ENCODE measurements at places on chromosomes 5 and 9.

- no peaks in the 10 kb centered on the region for H3K27me3 ChIP-seq
- no peak overlapping the region for H3K4me3 ChIP-seq
- H3K4me1 ChIP-seq, result no peaks in the 10 kb centered on the region
- no peak overlapping the region for H3K27ac ChIP-seq
Measured at GRCh38 chr9:13728917-13729811, 449.7 kb upstream of the MPDZ start.

GRCh38 chr9:100088202-100088601, 10.6 kb downstream of the ERP44 start:
- H3K27me3 ChIP-seq, result no peaks in the 10 kb centered on the region
- no peak for DNase-seq
- no peak overlapping the region for H3K4me3 ChIP-seq
- H3K4me1 ChIP-seq, result no peaks in the 10 kb centered on the region
- no peaks in the 10 kb centered on the region for H3K36me3 ChIP-seq

DNA sequence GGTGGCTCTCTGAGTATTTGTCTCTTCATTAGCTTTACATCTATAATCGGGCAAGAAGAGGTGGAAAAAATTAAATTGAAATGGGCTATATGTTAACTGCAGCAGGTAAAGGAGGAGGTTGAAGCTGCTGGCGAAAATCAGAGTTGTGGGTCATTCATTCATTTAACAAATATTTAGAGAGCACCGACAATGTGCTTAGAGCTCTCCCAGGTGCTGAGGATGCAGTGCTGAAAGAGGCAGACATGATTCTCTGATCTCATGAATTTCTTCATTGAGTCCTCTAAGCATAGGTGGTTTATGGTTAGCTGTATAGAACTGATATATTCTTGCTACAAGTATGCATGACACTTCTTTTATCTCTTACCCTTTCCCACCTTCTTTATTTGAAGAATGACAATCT, 243.4 kb downstream of the RFX3 start:
- H3K4me1 ChIP-seq, result no peaks in the 10 kb centered on the region
- H3K27ac ChIP-seq, result no peak overlapping the region
- no peak for DNase-seq
- no peak overlapping the region for H3K4me3 ChIP-seq
- no peaks in the 10 kb centered on the region for H3K36me3 ChIP-seq

DNA sequence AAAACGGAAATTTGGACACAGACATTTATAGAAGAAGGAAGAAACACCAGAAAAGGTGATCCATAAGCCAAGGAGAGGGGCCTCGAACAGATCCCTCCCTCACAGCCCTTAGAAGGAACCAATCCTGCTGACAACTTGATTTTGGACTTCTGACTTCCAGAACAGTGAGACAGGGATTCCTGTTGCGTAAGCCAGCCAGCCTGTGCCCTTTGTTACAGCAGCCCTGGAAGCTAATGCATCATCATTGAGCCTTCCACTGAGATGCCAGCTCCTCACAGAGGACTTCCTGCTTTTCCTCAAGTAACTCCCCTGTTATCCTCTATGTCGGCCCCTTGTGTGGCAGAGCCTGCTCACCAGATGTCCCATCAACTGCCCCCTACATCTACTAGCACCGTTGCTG, 94.1 kb downstream of the JMY start:
- no peaks in the 10 kb centered on the region for H3K27me3 ChIP-seq
- no peak overlapping the region for H3K27ac ChIP-seq
- no peak for DNase-seq
- H3K4me3 ChIP-seq, result no peak overlapping the region
- no peaks in the 10 kb centered on the region for H3K36me3 ChIP-seq

- H3K27me3 ChIP-seq, result no peaks in the 10 kb centered on the region
- H3K27ac ChIP-seq, result no peak overlapping the region
- no peaks in the 10 kb centered on the region for H3K4me1 ChIP-seq
- no peak overlapping the region for H3K4me3 ChIP-seq
Measured at GRCh38 chr5:166957782-166958181, 1333.7 kb upstream of the WWC1 start.

DNA sequence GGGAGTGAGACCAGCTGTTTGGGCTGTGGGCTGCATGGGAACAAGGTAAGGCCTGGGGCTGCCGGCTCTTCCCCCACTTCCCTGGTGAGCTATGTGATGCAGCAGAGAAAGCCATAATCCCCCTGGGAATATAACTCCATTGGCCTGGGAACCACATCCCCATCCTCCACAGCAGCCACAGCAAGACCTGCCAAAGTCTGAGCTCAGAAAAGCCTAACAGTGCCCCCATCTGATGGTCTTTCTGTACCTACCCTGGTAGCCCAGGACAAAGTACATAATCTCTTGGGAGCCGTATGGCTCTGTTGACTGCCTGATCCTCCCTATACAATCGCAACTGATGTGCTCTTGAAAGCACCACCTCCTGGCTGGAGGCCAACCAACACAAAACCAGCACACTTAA, 432.6 kb downstream of the CDH18 start:
- H3K36me3 ChIP-seq, result no peaks in the 10 kb centered on the region
- H3K27me3 ChIP-seq, result no peaks in the 10 kb centered on the region
- no peaks in the 10 kb centered on the region for H3K4me1 ChIP-seq
- H3K4me3 ChIP-seq, result no peak overlapping the region
- no peak overlapping the region for H3K27ac ChIP-seq

GRCh38 chr5:75472973-75473372, 38.5 kb downstream of the CERT1 start:
- H3K36me3 ChIP-seq, result no peaks in the 10 kb centered on the region
- no peak overlapping the region for H3K27ac ChIP-seq
- H3K27me3 ChIP-seq, result no peaks in the 10 kb centered on the region
- DNase-seq, result no peak
- H3K4me1 ChIP-seq, result peaks cover 6% of the 10 kb centered on the region

DNA sequence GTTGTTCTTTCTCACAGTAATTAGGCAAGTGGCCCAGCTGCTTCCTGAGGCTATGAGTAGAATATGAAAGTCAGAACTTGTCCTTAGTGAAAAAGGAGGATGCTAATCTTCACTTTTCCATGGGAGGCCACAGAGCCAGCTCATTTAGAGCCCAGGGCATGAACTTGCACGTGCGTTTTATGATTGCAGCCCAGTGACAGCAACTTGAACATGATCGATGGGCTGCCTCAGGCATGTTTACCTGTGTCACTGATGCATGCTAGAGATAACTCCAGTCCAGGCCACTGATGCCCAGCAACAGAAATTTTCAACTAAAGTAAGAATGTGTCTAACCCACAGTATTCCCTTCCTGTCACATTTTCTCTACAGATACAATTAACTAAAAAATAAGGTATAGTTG, 179.3 kb downstream of the CTNND2 start:
- no peak overlapping the region for H3K4me3 ChIP-seq
- DNase-seq, result no peak
- H3K27ac ChIP-seq, result no peak overlapping the region

GRCh38 chr9:111913159-111913558, 16.5 kb downstream of the UGCG start:
- H3K36me3 ChIP-seq, result no peaks in the 10 kb centered on the region
- H3K27ac ChIP-seq, result no peak overlapping the region
- no peak overlapping the region for H3K4me3 ChIP-seq
- peaks cover 14% of the 10 kb centered on the region for H3K4me1 ChIP-seq
- no peaks in the 10 kb centered on the region for H3K27me3 ChIP-seq

- DNase-seq, result peak; percentile 49
- no peak overlapping the region for H3K4me3 ChIP-seq
- no peaks in the 10 kb centered on the region for H3K36me3 ChIP-seq
- no peak overlapping the region for H3K27ac ChIP-seq
Measured at GRCh38 chr9:135670721-135671590, 7.8 kb downstream of the LCN9 start.

- no peaks in the 10 kb centered on the region for H3K27me3 ChIP-seq
- H3K4me3 ChIP-seq, result no peak overlapping the region
- no peak for DNase-seq
- H3K27ac ChIP-seq, result no peak overlapping the region
- no peaks in the 10 kb centered on the region for H3K36me3 ChIP-seq
Measured at GRCh38 chr5:56615361-56616153, 199.8 kb upstream of the MAP3K1 start.

GRCh38 chr5:146118322-146118721, 12.9 kb upstream of the PLAC8L1 start:
- H3K4me3 ChIP-seq, result no peak overlapping the region
- H3K36me3 ChIP-seq, result peaks cover 6% of the 10 kb centered on the region
- H3K4me1 ChIP-seq, result no peaks in the 10 kb centered on the region
- DNase-seq, result no peak
- no peaks in the 10 kb centered on the region for H3K27me3 ChIP-seq

DNA sequence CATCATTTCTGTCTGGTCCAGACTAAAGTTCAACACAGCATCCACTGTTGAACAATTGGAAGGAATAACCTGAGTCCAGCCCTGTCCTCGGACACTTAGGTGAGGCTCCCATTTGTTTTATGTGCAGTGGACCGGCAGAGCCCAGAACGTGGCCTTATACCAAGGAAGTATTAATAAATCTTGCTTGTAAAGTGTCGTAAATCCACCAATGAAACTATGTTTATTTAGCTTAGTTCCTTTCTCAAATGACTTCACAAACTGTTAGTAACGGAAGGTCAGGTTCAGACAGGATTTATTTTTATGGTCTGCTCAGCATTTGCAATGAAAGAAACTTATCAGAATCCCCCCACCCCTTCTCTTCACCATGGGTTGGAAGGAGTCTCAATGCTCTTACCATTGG, 149.5 kb downstream of the PCSK1 start:
- no peak overlapping the region for H3K4me3 ChIP-seq
- H3K36me3 ChIP-seq, result no peaks in the 10 kb centered on the region
- no peak overlapping the region for H3K27ac ChIP-seq
- no peak for DNase-seq

DNA sequence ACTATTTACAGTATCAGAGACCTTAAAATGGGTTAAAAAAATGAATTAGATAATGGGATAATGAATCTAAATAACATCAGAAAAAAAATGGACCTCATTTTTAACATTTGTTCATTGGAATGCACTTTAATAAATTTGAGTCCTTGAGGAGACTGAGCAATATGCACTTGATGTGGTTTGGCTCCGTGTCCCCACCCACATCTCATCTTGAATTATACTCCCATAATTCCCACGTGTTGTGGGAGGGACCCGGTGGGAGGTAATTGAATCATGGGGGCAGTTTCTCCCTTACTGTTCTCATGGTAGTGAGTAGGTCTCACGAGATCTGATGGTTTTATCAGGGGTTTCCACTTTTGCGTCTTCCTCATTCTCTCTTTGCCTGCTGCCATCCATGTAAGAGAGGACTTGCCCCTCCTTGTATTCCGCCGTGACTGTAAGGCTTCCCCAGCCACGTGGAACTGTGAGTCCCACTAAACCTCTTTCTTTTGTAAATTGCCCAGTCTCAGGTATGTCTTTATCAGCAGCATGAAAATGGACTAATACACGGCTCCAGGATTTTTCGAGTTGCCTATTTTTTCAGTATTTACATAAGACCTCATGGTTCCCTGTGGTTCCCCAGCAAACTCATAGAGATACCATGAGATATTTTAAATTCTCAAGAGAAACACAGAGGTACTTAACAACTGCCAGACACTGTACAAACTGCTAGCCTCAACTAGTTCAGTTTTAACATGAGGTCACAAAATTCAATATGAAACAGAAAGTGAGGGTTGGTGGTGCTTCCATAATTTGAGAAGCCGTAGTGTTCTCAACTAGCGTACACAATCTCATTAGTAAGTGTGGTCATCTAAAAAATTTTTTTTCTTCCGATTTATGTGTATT, 128.3 kb downstream of the TLE1 start:
- no peaks in the 10 kb centered on the region for H3K27me3 ChIP-seq
- H3K36me3 ChIP-seq, result no peaks in the 10 kb centered on the region
- H3K27ac ChIP-seq, result no peak overlapping the region
- DNase-seq, result no peak
- no peak overlapping the region for H3K4me3 ChIP-seq
- peaks cover 34% of the 10 kb centered on the region for H3K4me1 ChIP-seq

DNA sequence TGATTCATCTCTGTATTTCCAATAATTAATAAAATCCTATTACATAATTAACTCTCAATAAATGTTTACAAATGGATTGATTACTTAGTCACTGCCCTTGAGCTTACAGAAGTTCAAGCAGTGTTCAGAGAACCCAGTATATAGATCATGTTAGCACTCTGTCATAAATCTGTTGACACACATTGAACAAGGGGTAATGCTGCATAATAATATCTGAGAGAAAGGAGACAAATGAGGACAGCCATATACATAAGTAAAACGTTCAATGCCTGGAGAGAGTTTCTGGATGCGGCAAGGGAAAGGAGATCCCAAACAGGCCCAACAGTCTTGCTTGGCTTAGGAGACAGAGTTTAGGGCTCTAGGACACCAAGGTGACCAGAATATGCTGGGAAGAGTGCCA, 270.2 kb downstream of the FBXL17 start:
- no peak overlapping the region for H3K27ac ChIP-seq
- no peak overlapping the region for H3K4me3 ChIP-seq
- no peak for DNase-seq
- H3K36me3 ChIP-seq, result no peaks in the 10 kb centered on the region
- no peaks in the 10 kb centered on the region for H3K4me1 ChIP-seq

DNA sequence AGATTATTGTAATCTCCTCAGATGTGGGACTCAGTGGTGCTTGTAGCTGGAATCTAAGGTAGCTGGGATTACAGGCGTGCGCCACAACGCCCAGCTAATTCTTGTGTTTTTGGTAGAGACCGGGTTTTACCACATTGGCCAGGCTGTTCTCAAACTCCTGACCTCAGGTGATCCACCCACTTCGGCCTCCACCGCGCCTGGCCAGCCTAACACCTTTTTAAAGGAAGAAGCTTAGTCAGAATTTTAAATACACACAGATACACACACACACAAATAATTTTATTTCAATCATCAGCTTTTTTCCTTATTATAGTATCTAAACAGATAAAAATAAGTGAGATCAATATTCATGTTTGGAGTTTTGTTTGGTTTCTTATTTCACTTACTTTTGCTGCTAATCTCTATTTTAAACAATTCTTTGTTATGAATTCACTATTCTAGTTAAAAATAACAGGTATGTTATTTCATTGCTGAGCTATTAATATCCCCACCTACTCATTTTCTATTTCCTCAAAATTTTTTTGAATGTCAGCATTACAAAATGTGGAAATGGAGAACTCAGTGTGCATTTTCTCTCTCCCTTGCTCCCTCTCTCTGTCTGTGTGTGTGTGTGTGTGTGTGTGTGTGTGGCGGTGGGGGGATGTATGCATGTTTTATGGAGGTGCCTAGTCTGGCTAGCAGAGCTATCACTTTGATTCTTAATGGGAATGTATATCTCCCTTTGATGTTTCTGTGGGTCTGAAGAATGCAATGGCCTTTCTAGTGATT, 960.6 kb upstream of the DMAC1 start:
- no peak for DNase-seq
- H3K36me3 ChIP-seq, result no peaks in the 10 kb centered on the region

GRCh38 chr9:31103836-31104235, 1280.6 kb upstream of the ACO1 start:
- no peaks in the 10 kb centered on the region for H3K4me1 ChIP-seq
- DNase-seq, result no peak
- no peak overlapping the region for H3K4me3 ChIP-seq

GRCh38 chr5:126248611-126249010, 174.6 kb upstream of the GRAMD2B start:
- DNase-seq, result no peak
- no peaks in the 10 kb centered on the region for H3K4me1 ChIP-seq
- no peaks in the 10 kb centered on the region for H3K27me3 ChIP-seq
- no peak overlapping the region for H3K4me3 ChIP-seq
- H3K36me3 ChIP-seq, result no peaks in the 10 kb centered on the region
